ENCODE measurements at places on chromosomes 6 and 20. TPM values are rescaled to one million over a fixed set of nuclear protein-coding genes. Genes with fewer than 3 reads are reported as not detected.

MRPS26 gene
- total RNA-seq = 143 TPM

GRCh38 chr20:1269235-1269634, 3.1 kb downstream of the SNPH start:
- DNase-seq = no peak

- DNase-seq = no peak
Measured at GRCh38 chr6:15996030-15996429, 132.9 kb upstream of the MYLIP start.

GRCh38 chr6:108364470-108364869, 69.6 kb downstream of the AFG1L start:
- no peak for DNase-seq

- no peak for DNase-seq
Measured at GRCh38 chr6:125251516-125252220, 50.1 kb downstream of the HDDC2 start.

DNA sequence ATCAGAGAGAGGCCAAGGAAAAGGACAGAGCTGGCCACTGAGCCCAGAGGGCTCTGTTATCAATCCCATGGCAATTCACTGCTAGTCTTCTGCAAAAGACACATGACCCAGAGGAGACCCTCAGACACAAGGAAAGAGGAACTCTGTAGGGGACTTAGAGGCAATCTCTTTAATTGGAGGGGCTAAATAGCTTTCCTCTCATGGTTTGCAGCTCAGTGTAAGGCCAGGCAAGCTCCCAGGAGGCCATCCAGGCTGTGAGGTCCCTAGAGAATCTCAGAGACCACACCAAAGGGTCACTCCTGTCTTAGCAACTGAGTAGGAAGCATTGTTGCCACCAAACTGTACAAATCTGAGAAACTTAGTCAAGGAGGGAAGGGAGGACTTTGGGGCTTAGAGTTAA, 10.0 kb upstream of the HLA-DOA start:
- no peak for DNase-seq

GRCh38 chr6:99495466-99495865, 19.8 kb downstream of the USP45 start:
- DNase-seq = no peak

DNA sequence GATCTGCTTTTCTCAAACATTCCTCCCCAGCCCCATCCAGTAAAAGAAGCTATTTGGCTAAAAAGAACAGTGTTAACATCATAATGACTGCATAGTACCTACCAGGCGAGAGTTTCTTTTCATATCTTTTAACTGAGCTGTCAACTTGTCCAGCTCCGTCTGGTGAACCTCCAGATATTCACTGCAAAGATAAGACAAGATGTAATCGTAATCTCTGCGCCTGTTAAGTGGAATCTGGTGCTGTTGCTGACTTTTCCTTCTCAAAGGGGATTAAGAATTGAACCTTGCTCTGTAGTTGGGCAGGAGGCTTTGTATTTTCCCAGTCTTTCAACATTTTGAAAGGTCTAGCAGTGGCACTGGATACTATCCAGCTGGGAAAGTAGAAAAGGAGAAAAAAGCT, 63.0 kb downstream of the RIPOR2 start:
- DNase-seq = no peak

TMEM200A gene
- 1.3 TPM for total RNA-seq

DNA sequence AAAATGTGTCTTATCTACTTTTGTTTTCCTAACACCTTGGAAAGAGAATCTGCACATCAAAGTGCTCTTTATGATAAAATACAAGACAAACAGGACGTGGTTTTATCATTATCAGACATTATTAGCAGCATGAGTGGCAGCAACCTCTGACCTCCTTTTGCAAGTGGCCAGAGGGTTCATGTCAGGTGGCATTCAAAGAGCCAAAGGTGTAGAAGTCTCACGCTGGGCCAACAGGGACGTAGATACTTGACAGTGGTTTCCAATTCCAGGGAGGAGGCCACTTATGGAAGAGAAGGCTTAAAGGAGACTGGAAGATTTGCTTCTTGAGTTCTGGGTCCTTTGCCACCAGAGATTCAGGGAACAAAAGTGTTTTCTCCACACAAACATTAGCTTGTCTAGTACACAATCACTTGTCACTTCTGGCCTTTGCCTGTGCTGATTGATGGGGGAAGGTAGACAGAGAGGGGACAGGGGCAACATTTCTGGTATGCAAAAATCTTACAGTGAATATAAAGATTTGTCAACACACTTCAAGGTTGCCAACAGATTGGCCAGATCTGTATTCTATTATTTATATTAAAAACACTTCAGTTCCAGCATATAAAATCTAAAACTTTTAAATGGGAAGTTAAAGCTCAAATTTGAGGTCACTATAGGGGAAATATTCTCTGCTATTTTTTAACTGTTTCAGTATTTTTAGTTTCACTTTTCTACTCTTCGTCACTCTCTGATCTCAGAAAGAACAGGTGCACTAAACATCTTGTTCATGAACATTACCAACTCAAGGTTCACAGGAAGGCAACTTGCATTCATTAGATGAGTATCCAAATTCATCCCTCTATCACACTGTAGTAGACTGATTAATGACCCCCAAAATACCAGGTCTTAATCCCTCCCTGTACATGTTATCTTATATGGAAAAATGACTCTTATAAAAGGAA, 52.1 kb upstream of the FBXO30 start:
- no peak for DNase-seq

DNA sequence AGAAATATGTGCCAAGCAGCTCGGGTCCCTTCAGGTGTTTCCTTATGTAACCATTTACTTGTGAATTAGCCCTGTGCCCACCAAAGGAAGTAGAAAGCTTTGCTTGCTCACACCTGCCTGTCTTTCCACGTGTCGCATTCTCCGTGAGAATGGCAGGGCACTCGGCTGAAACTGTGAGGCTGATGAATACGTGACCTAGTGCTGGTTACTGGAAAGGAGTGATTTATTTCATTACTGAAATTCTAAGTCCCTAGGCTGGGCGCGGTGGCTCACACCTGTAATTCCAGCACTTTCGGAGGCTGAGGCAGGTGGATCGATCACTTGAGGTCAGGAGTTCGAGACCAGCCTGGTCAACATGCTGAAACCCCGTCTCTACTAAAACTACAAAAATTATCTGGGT, 45.9 kb upstream of the TULP1 start:
- no peak for DNase-seq

C4A gene
- total RNA-seq = 2.6 TPM

Measured in activated T-helper 2 cell treated with anti-CD3 and anti-CD28 coated beads, Interferon-gamma antibody, Interleukin-2, Interleukin-4, amounts not matched to agents 10 μg/mL and 5 μg/mL and 100 μg/mL, durations not matched to agents 14 hours and 24 hours and 36 hours (primary cell).